ENCODE measurements at places on chromosomes 6 and 20.

GRCh38 chr6:14276667-14277404, 159.3 kb downstream of the CD83 start:
- DNase-seq = no peak

DNA sequence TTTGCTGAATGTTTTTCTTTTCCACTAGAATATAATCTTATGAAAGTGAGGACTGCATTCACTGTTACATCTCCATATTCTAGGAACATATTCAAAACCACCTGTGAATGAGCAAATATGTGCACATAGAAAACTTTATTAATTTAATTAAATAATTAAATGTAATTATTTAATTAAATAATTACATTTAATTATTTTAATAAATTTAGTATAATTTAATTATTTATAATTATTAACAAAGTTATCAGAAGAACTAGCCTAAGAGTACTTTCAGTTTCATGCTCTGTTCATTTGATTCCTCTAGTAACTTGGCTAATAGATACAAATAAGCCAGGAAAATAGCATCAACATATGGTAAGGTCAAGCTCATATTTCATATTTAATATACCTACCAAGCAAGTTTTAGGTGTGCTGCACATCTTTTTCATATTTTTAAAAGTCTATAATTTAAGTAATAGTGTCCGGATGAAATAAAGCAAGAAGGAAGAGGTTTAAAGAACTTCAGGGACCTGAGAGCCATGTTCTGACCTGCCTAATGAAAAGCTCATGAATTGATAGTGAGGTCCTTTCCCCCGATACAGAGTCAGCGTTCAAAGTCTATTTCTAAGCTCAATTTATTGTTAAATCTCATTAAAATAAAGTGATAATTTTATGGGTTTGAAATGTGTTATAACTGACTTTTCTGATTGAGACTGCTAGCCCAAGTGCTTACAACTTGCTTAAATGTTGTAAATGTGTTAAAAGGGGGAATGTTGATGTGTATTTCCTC, 361.4 kb upstream of the FLRT3 start:
- no peak for DNase-seq

- DNase-seq = no peak
Measured at GRCh38 chr20:834151-834746, 734 bp downstream of the FAM110A start.

GRCh38 chr20:64050261-64051032, 1.0 kb upstream of the SOX18 start:
- no peak for DNase-seq

DNA sequence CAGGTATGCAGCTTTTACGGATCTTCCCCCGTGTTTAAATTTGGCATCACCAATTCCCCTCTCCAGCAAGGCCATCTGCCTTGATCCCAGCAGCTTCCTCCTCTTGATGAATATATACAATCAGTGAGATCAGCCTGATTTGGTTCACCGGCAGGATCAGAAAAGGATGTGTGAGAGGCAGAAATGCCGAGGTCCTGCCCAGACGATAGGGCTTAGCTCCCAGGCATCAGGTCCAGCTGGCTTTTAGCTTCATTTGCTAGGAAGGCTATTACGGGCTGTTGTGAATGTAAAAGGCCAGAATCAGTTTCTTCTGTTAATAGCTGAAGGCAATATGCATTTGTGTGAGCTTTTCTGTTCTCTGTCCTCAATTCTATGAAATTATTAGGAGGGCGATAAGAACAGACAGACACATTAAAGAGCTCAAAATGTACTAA, 372.8 kb downstream of the BTBD9 start:
- DNase-seq = no peak

- no peak for DNase-seq
Measured at GRCh38 chr6:146857980-146858347, 259.2 kb downstream of the ADGB start.
